Stimulated activated CD8-positive, alpha-beta memory T cell treated with anti-CD3 and anti-CD28 coated beads, Interleukin-12 subunit alpha, Interleukin-12 subunit beta, amount 100 ng/mL, for 4 hours (primary cell): ENCODE measurements at places on chromosomes 7 and 10.

GRCh38 chr10:100998991-100999741 lies 442 bp upstream of the LZTS2 start:
- DNase-seq: peak; percentile 71

DNA sequence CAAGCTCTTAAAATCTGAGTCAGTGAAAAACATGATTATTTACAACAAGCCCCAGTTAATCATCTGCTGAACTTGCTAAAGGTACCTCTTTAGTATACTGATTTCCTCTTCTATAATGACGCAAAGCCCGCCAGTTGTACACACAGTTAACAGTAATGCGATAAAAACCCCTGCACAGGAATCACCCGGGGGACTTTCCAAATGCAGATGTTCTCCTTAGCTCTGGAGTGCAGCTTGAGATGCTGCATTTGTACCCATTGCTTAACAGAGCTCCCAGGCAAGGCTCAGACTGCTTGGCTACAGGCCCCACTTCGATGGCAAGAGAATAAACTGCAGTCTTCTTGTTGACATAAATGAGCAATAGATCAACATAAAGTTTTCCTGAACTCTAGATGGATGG lies 279.6 kb upstream of the HGF start:
- DNase-seq: no peak

GRCh38 chr10:29980084-29980483 lies 79.3 kb downstream of the JCAD start:
- no peak for DNase-seq

- no peak for DNase-seq
Measured at GRCh38 chr10:78947226-78947625, 121.5 kb upstream of the ZMIZ1 start.

DNA sequence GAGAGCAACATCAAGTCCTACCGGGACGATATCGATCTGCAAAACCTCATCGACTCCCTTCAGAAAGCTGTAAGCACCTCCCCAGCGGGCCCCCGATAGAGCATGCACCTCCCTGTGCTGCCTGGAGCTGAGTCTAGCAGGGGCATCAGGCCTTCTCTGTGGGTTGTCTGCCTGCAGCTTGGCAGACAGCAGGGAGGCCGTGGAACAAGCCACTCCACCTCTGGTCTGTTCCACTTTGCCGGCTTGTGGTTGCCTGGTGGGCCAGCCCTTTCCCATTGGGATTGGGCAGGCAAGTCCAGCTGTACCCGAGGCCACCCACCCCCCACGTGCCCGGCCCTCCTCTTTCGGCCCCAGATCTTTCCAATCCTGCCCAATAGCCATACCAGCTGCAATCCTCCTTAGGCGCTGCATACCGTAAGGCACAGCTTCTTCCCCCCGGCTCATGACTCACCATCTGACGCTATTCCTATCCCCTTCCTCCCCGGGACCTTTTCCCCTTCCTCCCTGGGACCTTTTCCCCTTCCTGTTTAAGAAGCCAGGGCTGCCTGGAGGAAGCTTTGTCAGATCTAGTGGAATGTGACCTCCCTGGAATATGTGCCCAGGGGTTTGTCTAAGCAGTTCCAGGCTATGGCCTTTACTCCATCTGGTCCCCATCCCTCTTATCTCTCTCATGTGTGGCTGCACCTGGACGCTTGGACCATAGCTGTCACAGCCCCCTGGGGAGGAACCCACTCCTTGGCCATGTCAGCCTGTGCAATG lies 28.1 kb upstream of the SH2D4B start:
- DNase-seq: no peak

DNA sequence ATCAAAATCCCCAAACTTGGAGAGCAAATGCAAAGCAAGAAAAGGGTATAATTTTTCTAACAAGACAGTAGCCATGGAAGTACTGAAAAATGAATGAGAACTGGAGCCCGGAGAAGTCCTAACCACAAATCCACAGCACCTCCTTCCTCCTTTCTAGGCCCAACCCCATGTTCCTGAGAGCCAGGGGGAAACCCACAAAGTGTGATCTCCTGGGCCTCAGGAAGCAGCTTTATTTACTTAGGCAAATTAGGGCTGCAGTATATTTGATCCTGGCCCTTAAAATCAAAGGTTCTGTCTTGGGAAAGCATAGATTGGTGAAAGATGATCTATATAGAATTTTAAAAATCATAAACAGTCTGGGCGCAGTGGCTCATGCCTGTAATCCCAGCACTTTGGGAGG lies 103.0 kb downstream of the DOCK4 start:
- no peak for DNase-seq

- DNase-seq: no peak
Measured at GRCh38 chr7:107254398-107254985, 85.7 kb downstream of the HBP1 start.

GRCh38 chr10:32059472-32059871 lies 3.2 kb upstream of the KIF5B start:
- DNase-seq: no peak

DNA sequence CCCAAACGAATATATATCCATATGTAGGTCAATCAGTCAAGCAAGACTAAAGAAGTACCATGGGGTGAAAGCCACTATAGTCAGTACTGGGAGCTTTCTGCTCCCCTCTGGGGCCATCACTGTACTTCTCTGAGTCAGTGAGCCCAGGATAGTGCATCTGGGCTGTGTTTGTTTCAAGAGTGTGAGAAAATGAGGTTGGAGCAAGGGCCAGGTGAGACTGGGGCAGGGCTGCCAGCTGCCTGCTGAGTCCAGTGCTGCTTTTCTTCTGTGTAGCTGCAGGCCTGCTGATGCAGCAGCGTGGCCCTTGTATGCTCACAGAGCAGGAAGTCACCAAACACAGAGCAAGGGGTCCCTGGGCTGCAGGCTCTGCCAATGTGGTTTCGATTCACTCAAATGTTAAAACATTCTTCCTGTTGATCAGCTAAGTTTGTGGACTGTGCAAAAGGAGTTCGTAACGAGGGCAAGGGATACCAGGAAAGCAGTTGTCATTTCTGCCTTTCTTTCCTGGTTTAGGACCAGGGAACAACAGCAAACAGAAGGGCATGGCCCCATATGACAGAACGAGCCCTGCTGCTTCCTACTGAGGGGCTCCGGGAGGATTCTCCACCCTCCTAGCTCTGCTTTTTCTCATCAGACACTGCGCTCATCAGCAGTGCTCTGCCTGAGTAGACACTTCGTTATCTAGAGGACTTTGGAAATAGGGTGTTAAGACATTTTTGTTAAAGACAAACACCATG lies 65.4 kb upstream of the TNS3 start:
- no peak for DNase-seq

DNA sequence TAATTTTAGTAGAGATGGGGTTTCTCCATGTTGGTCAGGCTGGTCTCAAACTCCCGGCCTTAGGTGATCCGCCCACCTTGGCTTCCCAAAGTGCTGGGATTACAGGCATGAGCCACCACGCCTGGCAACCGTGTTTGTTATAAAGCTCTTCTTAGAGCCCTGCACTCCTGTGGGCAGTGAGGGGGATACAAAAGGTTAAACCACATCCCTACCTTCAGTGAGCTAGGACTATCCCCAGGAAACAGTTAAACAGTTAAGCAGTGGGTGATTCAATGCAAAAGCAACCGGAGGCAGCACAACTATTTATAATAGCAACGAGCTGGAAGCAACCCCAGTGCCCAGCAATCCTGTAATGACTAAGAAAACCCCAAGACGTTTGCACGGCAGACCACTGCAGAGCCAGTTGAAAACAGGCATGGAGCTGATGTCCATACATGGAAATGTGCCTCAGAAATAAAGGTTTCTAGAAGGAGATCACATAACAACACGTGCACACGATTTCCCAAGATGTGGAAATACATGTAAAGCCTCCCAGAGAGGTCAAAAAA lies 107.2 kb upstream of the LYZL2 start:
- DNase-seq: no peak

GRCh38 chr10:93851169-93851568 lies 42.6 kb upstream of the SLC35G1 start:
- DNase-seq: no peak

- DNase-seq: no peak
Measured at GRCh38 chr7:157501581-157501980, 164.8 kb downstream of the DNAJB6 start.

DNA sequence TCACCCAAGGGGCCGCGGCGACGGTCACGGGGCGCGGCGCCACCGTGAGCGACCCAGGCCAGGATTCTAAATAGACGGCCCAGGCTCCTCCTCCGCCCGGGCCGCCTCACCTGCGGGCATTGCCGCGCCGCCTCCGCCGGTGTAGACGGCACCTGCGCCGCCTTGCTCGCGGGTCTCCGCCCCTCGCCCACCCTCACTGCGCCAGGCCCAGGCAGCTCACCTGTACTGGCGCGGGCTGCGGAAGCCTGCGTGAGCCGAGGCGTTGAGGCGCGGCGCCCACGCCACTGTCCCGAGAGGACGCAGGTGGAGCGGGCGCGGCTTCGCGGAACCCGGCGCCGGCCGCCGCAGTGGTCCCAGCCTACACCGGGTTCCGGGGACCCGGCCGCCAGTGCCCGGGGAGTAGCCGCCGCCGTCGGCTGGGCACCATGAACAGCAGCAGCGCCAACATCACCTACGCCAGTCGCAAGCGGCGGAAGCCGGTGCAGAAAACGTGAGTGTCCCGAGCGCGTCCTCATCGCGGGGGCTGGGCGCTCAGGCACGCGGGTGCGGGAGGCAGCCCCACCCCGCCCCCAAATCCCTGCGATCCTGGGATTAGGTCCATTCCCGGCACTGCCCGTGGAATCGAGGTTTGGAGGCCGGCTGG lies 509 bp downstream of the AHR start:
- DNase-seq: peak; percentile 36

- DNase-seq: no peak
Measured at GRCh38 chr10:87750817-87751216, 67.2 kb downstream of the ATAD1 start.

DNA sequence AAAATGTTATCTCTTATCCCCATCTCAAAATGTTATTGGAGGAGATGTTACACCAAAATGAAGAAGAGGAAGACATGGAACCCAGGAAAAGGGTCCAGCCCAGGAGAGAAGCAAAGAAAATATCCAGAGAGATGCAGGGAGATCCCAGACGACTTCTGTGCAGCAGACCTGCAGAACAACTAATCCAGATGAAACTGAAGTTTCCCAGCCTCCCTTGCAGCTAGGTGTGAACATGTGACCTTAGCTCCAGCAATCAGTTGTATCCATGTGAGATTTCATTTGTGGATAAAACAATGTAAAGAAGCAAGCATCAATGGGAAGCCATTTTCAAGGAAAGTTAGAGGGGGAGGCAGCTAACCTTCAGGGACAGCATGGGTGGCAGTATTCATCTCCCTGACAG lies 55.8 kb upstream of the NANOS1 start:
- no peak for DNase-seq

GRCh38 chr7:151035026-151035717 lies 6.9 kb downstream of the ABCB8 start:
- DNase-seq: no peak
